Left ventricle myocardium inferior (tissue), 1 donor: ENCODE measurements at places on chromosomes 4 and X. TPM values are rescaled to one million over a fixed set of nuclear protein-coding genes. Genes with fewer than 3 reads are reported as not detected.
A peak's percentile ranks its signal among the peaks of the same experiment; 100 is the strongest.

Gene RADX
- 2.3 TPM for total RNA-seq

Gene F8A3
- 0.19 TPM for total RNA-seq

Gene LRCH2
- 1.0 TPM for total RNA-seq

Gene HTRA3
- total RNA-seq: 119 TPM

- no peaks in the 10 kb centered on the region for H3K36me3 ChIP-seq
- H3K27me3 ChIP-seq: no peaks in the 10 kb centered on the region
- no peaks in the 10 kb centered on the region for H3K4me1 ChIP-seq
- H3K4me3 ChIP-seq: no peak overlapping the region
These were observed 134.2 kb downstream of the EIF4E start for GRCh38 chr4:98794565-98795205.

GRCh38 chrX:44435047-44435446, 91.6 kb upstream of the EFHC2 start:
- no peak overlapping the region for H3K4me3 ChIP-seq
- H3K36me3 ChIP-seq: no peaks in the 10 kb centered on the region
- H3K27me3 ChIP-seq: no peaks in the 10 kb centered on the region
- H3K27ac ChIP-seq: no peak overlapping the region

DNA sequence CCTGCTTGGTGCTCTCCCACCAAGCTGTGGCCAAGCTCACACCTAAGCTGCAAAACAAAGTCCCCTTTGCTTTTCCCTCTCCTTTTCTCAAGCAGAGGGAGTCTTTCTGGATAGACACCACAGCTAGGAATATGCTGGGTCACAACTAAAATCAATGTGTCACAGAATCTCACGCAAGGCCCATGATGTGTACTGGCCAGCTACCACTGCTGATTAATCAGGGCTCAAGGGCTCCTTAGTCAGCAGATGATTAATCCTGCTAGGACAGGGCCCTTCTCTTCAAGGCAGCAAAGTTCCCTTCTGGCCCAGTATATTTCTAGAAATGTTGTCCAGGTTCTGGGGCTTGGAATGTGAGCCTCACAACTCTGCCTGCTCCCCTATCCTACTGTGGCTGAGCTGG, 32.0 kb upstream of the TENT5D start:
- H3K4me3 ChIP-seq: no peak overlapping the region
- H3K36me3 ChIP-seq: no peaks in the 10 kb centered on the region
- no peak for DNase-seq
- H3K27me3 ChIP-seq: no peaks in the 10 kb centered on the region
- H3K4me1 ChIP-seq: no peaks in the 10 kb centered on the region

GRCh38 chrX:118973389-118974087, 880 bp upstream of the LONRF3 start:
- no peaks in the 10 kb centered on the region for H3K36me3 ChIP-seq
- DNase-seq: peak; percentile 16
- peaks cover 22% of the 10 kb centered on the region for H3K4me1 ChIP-seq
- peak overlapping the region; percentile 70 for H3K4me3 ChIP-seq

- DNase-seq: no peak
- H3K4me1 ChIP-seq: no peaks in the 10 kb centered on the region
- no peaks in the 10 kb centered on the region for H3K27me3 ChIP-seq
These were observed 41.5 kb downstream of the CD40LG start for GRCh38 chrX:136689436-136689835.

DNA sequence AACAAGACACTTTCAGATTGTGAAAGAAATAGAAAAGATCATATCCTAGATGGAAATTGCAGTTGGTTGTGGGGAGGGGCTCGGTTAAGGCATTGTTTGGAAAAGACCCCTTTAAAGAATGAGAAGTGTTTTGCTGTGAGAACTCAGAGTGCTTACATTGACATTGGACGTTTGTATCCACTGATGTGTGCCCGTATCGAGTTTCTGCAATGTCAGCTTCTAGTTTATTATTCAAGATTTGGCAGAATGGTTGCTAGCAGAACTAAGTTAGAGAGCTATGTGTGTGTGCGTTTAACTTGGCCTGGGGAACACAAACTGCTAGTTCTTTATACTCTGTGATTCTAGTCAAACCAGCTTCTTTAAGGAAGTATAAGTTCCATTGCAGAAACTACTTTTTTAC, 2702.5 kb downstream of the PCDH7 start:
- no peak overlapping the region for H3K4me3 ChIP-seq
- H3K4me1 ChIP-seq: no peaks in the 10 kb centered on the region
- DNase-seq: no peak
- H3K36me3 ChIP-seq: no peaks in the 10 kb centered on the region

GRCh38 chr4:74037076-74037955, 1.2 kb downstream of the CXCL3 start:
- H3K4me1 ChIP-seq: peaks cover 30% of the 10 kb centered on the region
- H3K27ac ChIP-seq: no peak overlapping the region
- no peaks in the 10 kb centered on the region for H3K36me3 ChIP-seq
- H3K4me3 ChIP-seq: peak overlapping the region; percentile 71
- DNase-seq: no peak

- peak; percentile 15 for DNase-seq
- H3K4me3 ChIP-seq: peak overlapping the region; percentile 56
- H3K36me3 ChIP-seq: no peaks in the 10 kb centered on the region
- no peaks in the 10 kb centered on the region for H3K27me3 ChIP-seq
- no peak overlapping the region for H3K27ac ChIP-seq
These were observed 88.3 kb downstream of the BCOR start for GRCh38 chrX:40009462-40009851.

- H3K4me1 ChIP-seq: no peaks in the 10 kb centered on the region
- H3K4me3 ChIP-seq: no peak overlapping the region
- H3K27ac ChIP-seq: no peak overlapping the region
- H3K36me3 ChIP-seq: no peaks in the 10 kb centered on the region
These were observed 537.5 kb downstream of the KCNIP4 start for GRCh38 chr4:21411086-21411485.
